ENCODE measurements at places on chromosomes 16 and 17. TPM values are rescaled to one million over a fixed set of nuclear protein-coding genes. Genes with fewer than 3 reads are reported as not detected.

Gene TMEM219
- total RNA-seq, result 57.3 TPM

Gene TUFM
- 74.6 TPM for total RNA-seq

Gene HOXB6
- 0.63 TPM for total RNA-seq

Gene NTN3
- total RNA-seq, result 0.45 TPM

Gene OR1A1
- total RNA-seq, result not detected

Gene DHRS11
- 1.1 TPM for total RNA-seq

Gene GLP2R
- total RNA-seq, result 0.16 TPM

Gene MED9
- 10.9 TPM for total RNA-seq

Gene FOXN1
- total RNA-seq, result not detected

Measured in fibroblast of the aortic adventitia (primary cell).